ENCODE measurements at places on chromosomes 12 and 14.

DNA sequence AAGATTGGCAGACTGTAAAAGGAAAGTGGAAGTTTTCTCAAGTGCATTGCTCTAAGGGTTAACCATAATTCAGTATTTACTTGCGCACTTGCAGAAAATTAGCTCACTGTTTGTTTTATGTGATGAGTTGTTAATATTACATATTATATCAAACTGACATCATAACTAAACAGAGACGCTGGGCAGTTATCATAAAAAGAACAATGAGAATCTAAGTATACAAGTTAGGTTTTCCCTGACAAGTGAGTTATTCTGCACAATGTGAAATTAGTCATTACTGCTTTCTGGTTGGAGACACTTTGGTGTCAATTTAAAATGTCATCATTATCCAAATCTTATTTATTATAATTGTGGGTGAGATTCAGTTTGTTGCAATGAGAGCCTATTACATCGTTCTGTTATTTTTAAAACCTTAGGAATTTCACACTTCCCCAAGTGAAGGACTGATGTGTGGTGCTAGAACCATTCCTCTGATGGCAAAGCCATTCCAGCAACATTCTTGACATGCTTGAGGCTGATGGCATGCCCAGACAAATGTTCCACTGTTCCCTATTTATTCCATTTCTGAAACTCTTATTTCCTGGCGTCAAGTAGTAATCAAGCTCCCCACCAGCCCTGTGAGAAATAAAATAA, 90.1 kb upstream of the FLRT2 start:
- no peak for DNase-seq

DNA sequence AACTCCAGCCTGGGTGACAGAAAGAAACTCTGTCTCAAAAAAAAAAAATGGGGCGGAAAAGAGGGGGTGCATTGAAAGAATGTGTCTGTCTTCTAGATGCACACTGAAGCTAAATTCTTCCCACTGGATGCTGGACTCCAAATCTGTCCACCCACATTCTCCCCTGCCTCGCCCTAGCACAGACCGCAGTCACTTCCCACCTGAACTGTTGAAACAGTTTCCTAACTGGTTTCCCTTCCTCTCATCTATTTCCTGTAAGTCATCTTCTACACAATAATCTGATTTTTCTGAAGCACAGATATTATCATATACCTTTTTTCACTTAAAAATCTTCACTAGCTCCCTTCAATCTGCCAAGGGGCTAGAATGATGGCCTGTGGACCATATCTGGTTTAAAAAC, 1.5 kb upstream of the HCAR1 start:
- no peak for DNase-seq

GRCh38 chr12:18320036-18320617, 58.8 kb downstream of the PIK3C2G start:
- DNase-seq = no peak

- DNase-seq = no peak
Observed at GRCh38 chr12:95439461-95440230, 34.3 kb upstream of the METAP2 start.

- no peak for DNase-seq
Observed at GRCh38 chr12:106681210-106681609, 93.3 kb upstream of the RIC8B start.

- DNase-seq = peak; percentile 81
Observed at GRCh38 chr12:119176267-119177055, 2.3 kb upstream of the HSPB8 start.

- DNase-seq = no peak
Observed at GRCh38 chr12:27973487-27973890, 956 bp upstream of the PTHLH start.

GRCh38 chr12:51847643-51848325, 734 bp downstream of the FIGNL2 start:
- no peak for DNase-seq

DNA sequence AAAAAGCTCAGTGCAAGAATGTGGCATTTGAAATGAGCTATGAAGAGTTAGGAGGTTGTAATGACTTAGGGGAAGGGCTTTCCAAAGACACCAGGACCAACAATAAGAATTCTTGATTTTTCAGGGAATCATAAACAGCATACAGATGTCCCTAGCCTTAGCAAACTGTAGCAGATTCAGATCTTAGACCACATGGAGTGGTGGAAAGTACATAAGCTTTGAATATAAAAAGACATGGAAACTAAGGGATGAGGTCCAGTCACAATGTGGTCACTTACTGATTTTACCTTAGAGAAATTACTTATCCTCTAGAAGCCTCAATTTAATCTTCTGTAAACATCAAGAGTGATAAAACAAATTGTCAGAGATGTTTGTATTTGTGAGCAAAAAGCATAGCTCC, 186.6 kb downstream of the DUSP6 start:
- no peak for DNase-seq

- no peak for DNase-seq
Observed at GRCh38 chr12:114445401-114446323, 39.7 kb upstream of the TBX5 start.

DNA sequence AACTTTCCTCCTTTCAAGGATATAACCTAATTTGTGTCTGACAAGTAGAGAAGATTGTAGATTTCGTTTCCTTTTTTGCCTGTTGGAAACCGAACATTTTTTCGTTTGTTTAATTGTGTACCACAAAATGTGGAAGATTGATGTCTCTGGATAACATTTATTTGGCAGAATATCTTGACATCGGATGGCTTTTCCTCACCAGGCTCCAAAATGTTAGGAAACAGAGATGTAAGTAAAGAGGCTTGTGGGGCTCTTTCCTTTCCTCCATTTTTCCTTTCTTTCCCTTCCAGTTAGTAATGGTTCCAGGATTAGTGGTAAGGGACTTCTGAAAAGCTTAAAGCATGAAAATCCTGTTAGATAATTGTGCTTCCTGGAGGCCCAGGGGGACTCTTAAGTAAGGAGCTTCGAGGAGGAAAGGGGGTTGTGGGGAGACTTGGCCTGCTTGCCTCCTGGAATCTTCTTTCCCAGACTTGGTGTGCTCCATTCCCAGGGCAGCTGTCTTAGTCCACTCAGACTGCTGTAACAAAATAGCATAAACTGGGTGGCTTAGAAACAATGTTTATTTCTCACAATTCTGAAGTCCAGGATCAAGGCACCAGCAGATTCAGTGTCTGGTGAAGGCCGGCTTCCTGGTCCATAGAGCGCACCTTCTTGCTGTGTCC, 243.1 kb upstream of the PWP1 start:
- no peak for DNase-seq

DNA sequence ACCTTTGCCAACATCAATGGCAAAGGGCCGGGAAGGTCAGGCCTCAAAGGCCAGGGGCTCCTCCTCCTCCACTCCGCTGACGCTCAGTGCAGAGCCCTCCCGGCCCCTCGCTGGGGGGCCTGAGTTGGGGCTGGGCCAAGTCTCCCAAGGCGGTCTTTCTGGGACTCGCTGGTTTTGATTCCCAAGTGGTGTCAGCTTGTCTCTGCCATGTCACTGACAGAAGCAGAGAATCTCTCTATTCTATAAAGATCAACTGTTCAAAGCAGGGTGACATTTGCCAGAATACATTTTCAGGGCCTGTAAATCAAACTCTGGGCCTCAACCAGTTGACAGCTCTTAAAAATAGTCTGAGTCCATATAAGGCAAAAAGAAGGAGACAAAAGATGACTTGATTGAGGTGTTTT, 75.9 kb downstream of the CCDC88C start:
- DNase-seq = peak; percentile 23

GRCh38 chr14:30214461-30215090, 286.9 kb upstream of the PRKD1 start:
- peak; percentile 16 for DNase-seq

- no peak for DNase-seq
Observed at GRCh38 chr12:126480451-126480850, 1415.2 kb downstream of the AACS start.

GRCh38 chr14:96088911-96089310, 49.7 kb downstream of the C14orf132 start:
- no peak for DNase-seq

GRCh38 chr12:98735821-98736220, 90.7 kb downstream of the APAF1 start:
- no peak for DNase-seq

- DNase-seq = no peak
Observed at GRCh38 chr12:34223640-34224039, 201.3 kb downstream of the ALG10 start.

DNA sequence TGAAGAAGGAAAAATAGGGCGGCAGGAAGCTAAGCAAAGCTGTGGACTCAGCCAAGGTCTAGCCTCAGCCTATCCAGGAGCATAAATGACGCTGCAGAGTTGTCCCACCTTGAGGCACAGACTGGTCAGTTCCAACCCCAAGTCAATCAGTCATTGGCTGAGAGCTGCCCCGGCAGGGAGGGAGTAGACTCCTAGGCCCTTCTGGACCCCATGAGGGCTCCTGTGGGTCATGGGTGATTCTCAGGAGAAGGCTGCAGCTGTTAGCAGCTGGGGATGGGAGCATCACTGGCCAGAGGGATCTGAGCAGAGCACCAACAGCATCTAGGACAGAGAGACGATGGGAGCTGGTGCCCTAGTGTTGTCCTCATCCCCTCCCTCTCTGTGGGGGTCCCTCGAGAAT, 51.8 kb upstream of the ESRRB start:
- DNase-seq = no peak

DNA sequence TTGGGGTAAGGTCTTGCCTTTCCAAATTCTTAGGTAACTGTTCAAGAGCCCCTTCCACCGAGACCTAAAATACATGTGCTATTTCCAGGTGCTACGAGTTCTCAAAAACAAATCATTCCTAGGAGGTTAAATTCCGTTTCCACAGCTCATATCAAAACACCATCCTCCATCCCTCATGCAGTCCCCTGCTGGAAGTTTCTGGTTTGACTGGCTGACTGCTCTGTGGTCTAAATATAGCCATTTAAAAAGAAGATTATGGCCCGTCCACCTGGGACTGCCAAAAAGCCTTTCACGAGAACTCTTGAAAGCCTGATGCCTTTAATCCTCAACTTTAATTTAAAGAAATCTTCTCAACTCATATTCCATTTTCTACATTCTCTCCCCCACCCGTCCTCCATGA, 201.5 kb upstream of the MYL2 start:
- DNase-seq = no peak

- no peak for DNase-seq
Observed at GRCh38 chr12:103791350-103791920, 49.6 kb downstream of the NT5DC3 start.

DNA sequence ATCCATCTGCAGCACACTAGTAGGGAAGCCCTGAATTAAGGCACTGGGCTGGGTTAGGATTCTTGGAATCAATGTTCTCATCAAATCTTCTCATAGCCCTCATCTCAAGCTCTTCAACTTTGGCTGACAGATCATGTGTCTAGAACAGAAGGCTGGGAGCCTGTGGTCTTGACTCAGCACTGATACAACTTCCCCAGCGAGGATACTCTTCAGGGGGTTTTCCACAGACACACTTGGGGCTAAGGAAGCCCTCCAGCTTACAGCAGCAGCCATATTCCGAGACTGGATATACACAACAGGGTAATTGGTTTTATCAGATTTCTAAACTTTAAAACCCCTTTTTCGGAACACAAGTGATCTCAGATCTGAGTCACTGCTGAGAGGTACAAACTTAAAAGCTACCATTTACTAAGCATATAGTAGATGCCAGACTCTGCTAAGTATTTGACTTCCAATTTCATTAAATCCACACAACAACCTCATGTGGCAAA, 3.5 kb downstream of the FMNL3 start:
- DNase-seq = no peak

DNA sequence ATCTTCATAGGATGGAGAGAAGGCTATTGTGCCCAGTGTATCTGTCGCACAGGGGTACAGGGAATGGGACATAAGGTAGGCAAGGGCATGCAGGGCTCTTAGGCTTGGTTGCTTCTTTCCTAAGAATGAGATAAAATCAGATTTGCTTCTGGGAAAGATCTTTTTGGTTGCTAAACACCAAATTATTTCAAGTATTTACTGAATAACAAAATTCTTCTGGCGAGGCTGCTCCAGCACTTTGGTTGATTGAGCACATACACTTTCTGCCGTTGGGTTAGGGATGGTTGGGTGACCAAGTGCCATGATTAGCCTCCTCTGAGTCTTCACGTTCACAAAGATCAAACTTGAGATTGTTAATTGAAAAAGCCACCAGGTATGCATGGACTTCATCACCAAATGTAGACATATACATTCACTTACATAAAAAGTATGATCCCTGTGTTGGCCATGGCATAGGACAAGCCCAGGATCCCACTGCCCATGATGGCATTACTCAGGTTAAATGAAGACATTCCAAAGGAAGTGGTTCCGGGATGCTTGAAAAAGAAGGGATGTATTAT, 38.2 kb downstream of the SLC38A4 start:
- DNase-seq = no peak

GRCh38 chr14:32620724-32621123, 291.6 kb downstream of the AKAP6 start:
- no peak for DNase-seq

- no peak for DNase-seq
Observed at GRCh38 chr12:1108276-1108675, 117.3 kb downstream of the ERC1 start.

DNA sequence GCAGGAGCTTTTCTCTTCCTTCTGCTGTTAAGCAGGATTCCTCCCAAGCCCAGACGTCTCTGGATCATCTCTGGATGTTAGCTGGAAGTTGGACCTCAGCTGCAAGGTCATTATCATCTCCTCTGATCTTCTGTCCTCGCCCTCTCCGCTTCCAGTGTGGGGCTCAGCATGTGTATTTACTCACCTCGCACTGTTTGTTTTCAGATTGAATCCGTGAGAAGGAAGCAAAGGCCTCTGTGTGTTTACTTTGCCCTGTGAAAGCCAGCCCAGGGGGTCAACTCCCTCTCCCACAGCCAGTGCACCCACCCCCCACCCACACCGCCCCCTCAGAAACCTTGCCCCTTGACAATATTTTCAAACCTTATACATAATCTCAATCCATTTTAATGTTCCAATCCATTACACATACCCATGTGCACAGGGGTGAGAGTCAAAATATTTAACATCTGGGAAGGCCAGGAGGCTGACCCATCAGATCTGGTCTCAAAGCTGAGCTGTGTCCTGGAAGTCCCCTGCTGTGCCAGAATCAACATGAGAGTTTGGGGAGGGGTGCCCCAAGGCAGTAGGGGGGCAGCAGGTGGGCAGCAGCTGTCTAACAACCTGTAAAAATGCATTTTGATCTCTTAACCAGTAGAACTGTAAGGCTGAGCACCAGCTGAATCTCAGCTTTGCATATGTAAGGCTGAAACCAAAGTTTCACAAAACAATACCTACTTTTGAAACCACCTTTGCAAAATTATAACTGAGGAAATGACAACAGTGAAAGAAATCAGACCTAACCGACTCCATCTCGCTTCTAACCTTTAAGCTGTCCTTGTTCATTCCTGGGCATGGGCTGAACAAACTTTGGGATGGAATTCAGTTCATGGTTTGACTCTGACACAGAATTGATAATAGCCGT, 157.9 kb downstream of the ZNF664 start:
- no peak for DNase-seq

DNA sequence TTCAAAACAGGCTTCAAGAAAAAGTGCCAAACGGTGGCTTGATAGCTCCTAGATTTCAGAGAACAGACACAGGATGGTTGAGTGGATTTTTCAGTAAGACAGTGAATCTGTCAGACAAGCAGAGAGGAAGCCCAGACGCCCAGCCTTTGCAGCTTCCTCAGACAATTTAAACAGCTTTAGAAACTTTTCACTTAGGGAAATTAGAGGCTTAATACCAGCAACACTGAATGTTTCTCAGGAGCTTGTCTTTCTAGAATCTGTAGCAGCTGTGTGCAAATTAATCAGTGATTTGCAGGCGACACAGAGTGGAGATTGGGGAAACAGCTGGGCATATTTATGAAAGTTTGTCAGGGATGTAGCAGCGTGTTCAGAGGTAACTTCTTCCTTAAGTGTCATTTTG, 362.1 kb downstream of the GALC start:
- DNase-seq = no peak

Data from mucosa of descending colon (tissue), 3 donors.